ENCODE measurements at places on chromosomes 12 and 14. TPM values are rescaled to one million over a fixed set of nuclear protein-coding genes. Genes with fewer than 3 reads are reported as not detected.

The TAMALIN gene
- 26.7 TPM for total RNA-seq

GRCh38 chr12:80314741-80315140 is 129.3 kb upstream of the PTPRQ start:
- DNase-seq, result no peak

- no peak for DNase-seq
Observed at GRCh38 chr14:77559381-77559780, 57.1 kb downstream of the SPTLC2 start.

DNA sequence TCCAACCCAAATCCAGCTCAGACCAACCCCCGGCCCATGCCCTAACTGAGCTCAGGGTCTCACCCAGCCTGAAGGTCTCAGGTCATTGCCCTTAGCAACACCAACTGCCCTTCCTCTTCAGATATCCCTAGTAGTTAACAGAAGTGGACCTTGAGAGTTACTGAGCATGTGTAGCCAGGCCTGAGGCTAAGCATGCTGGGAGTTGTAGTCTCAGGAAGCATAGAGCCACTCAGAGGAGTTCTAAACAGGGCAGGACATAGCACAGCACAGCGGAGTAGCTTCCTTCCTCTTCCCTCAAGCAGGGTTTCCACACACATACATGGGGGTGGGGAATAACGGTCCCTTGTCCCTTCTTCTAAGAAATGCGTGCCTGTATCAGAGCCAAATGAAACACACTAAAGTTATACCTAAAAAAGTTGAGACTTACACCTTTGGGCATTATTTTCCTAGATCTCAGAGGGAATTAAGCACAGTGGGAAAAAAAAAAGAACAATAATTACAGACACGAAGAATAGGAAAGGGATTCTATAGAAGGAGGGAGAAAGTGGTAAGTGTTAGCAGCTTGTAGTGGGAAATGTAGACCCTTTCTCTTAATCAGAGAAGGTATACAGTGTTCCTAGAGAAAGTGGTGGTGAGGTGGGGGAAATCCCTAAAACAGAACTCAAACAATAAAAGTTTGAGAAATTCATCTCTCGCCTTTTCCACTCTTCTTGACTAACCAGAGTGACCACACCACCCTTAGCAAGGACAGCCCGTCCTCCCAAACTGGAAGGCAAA is 4.4 kb downstream of the KMT2D start:
- peak; percentile 94 for DNase-seq

GRCh38 chr12:79857675-79858074 is 77.2 kb downstream of the PPP1R12A start:
- no peak for DNase-seq

- DNase-seq, result no peak
Observed at GRCh38 chr12:14157088-14157747, 175.8 kb upstream of the GRIN2B start.

GRCh38 chr12:70994217-70994788 is 73.8 kb upstream of the PTPRR start:
- DNase-seq, result no peak

GRCh38 chr12:114933428-114934160 is 249.6 kb upstream of the TBX3 start:
- peak; percentile 54 for DNase-seq

The FCF1 gene
- total RNA-seq, result 27.8 TPM

The STAB2 gene
- not detected for total RNA-seq

DNA sequence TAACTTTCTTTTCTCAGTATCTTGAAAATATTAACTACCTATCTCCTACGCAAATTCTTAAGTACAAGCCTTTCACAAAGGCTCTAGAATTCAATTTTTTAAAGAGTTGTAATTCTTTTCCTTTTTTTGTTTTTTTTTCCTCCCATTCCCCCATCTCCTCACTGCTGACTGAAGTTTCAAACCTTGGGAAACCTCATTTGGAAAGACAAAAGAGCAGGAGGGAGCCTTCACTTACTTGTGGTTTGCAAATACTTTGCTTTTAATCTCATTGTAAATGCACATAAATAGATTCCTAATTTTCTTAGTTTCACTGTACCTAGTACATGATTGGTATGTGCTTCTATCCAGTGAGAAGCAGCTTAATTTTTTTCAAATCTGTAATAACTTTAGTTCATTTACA is 15.8 kb upstream of the PTGDR start:
- no peak for DNase-seq

The CLEC6A gene
- 0.29 TPM for total RNA-seq

- DNase-seq, result no peak
Observed at GRCh38 chr12:127771546-127771945, 495.4 kb upstream of the TMEM132C start.

The GDF3 gene
- total RNA-seq, result not detected

The WDR20 gene
- total RNA-seq, result 17.5 TPM

The RAD51AP1 gene
- 17.8 TPM for total RNA-seq

The RPL10L gene
- not detected for total RNA-seq

Data from SK-MEL-5 (cell line).